T47D (cell line): ENCODE measurements at places on chromosomes 1 and 21.

DNA sequence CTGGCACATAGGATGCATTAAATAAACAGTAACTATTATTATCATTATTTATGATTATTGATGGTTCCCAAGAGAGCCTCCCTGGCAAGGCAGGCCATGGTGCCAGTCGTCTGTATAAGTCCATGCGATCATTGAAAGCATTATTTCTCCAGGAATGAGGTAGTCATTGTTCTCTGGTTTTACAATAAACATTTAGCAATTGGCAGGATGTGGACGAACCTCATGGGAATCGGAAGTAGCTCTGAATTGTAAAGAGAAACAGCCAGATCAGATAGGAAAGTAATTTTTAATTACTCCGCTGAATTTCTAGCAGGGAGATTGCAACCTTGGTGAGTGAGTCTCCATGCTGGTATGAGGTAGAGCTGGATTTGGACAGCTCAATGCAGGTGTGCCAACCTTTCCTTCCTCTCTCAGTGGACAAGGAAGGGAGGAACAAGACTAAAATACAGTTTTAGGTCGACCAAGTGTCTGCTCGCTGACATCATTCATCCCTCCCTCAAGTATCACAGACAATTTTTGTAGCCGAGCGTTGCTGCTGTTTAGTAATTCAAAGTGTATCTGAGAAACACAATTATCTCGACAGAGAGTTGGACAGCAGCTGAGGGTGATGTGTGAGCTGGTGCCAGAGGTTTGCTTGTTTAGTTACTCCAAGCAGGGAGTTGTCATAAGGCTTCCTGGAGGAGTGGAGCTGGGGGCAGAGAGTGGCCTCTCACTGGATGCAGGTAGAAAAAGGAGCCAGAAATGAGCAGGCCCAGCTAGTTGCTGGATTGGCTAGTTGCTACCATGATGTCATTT is 250.8 kb downstream of the KCNJ6 start:
- no peak for DNase-seq

GRCh38 chr1:194298007-194298598 is 1111.7 kb upstream of the B3GALT2 start:
- DNase-seq, result no peak

- no peak for DNase-seq
Observed at GRCh38 chr1:87986130-87986866, 657.6 kb downstream of the LMO4 start.

DNA sequence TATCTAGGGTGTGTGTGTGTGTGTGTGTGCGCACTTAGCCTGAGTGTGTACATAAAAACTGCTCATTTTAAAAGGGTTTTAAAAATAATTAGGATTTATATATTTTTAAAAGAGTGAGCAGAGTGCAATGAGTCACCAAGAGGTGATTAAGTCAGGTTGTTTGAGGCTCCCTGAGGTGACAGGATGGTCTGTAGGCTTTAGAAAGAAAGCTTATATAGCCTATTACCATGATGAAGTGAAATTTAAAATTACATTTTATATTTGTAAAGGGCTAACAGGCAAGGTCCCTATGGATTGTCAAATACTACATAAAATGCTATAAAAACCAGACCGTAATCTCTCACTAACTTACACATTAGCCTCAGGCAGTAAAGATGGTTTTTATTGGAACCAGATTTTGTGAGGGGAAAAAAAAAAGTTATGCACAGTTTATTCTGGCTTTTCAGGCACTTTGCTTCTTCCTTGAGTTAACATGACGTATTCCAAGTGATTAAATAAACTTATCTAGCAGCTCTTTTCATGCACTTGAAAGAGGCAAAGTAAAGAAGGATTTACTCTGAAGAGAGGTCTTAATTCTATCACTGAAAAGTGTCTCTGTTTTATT is 711.7 kb upstream of the PTBP2 start:
- DNase-seq, result no peak

- DNase-seq, result no peak
Observed at GRCh38 chr1:30615076-30615795, 108.1 kb downstream of the MATN1 start.

- DNase-seq, result no peak
Observed at GRCh38 chr1:90650401-90650800, 66.7 kb downstream of the BARHL2 start.

DNA sequence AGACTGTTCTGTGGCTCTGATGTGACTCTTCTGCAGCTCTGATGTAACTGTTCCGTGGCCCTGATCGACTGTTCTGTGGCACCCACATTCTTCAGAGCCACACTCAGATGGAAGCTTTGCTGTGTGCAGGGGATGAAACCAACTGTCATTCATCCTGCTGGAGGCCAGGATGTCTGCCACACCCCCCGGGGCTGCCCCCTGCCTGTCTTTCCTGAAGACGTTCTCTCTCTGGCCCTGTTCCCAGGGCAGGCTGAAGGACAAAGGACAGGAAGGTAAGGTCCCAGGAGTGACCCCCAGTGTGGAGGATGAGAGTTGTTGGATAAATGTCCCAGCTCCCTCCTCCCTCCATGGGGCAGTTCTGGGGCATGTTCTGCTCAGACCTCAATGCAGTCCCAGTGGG is 29.4 kb upstream of the UMODL1 start:
- no peak for DNase-seq

GRCh38 chr1:99397029-99397428 is 132.7 kb downstream of the PLPPR4 start:
- DNase-seq, result no peak

DNA sequence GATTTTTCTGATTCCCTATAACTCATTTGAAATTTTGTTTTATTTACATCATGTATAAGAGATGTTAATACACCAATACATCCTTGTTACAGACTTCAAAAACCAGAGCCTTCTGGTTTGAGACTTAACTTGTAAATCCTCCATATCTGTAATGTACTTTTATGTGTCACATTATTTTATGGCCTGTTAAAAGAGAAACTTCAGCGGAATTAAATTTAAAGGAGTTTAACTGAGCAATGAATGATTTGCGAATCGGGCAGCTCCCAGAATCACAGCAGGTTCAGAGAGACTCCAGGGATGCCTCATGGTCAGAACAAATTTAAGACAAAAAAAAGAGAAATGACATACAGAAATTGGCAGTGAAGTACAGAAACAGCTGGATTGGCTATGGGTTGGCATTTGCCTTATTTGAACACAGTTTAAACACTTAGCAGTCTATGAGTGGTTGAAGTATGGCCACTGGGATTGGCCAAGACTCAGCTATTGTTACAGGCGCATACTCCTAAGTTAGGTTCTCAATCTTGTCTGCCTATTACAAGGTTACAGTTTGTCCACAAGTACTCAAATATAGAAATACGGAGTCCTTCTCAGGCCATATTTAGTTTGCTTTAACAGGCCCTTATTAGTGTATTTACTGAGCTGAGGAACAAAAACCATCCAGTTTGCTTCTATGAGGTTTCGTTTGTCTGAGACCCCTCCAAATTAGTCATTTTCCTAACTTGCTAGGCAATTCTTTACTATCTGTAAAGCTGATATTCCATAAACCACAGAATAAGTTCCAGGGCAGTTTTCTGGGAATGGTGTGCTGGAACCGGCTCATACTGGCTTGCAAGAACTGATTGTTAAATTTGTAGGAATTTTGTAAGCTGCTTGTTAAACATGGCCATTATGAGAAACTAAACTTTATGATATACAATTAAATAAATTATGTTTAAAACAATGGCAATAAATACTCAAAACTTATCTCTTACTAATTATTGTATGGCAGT is 56.2 kb upstream of the WDR26 start:
- DNase-seq, result no peak

DNA sequence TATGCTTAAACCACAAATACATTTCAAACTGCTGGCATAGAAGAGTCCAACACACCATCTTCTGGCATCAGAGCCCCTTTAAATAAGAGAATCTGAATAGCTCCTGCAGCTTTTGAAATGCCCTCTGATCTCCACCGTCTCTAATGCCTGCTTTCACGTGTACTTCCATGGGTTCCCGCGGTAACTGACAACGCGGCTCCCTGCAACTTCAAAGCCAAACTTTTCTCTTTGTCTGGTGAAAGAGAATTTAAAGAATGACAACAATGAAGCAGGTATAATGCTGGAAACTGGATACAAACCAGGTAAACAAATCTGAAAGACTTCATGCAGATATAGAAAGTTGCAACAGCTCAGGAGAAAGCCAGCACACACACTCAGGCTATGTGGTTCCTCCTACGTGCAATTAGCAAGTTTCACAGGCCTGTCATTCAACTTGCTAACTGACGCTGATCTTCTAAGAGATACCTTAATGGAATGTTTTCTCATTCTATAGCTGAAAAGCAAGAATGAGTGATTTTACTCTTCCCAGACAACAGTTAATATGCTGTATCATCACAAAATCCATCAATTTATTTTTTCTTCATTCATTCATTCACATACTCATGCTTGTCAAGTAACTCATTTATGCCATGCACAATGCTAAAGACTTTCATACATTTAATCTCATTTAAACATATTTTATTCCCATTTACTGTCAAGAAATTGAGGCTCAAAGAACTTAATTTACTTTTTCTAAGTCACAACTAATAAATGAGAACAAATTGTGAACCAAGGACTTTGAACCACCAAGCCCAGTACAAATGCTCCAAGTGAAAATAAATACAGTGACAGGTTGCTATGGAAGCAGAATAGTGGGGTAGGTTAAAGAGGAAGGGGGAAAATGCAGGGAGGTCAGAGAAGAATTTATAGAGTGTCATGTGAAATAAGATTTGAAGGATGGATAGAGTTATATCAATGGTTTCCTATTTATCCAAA is 202.7 kb upstream of the SNX7 start:
- DNase-seq, result no peak

DNA sequence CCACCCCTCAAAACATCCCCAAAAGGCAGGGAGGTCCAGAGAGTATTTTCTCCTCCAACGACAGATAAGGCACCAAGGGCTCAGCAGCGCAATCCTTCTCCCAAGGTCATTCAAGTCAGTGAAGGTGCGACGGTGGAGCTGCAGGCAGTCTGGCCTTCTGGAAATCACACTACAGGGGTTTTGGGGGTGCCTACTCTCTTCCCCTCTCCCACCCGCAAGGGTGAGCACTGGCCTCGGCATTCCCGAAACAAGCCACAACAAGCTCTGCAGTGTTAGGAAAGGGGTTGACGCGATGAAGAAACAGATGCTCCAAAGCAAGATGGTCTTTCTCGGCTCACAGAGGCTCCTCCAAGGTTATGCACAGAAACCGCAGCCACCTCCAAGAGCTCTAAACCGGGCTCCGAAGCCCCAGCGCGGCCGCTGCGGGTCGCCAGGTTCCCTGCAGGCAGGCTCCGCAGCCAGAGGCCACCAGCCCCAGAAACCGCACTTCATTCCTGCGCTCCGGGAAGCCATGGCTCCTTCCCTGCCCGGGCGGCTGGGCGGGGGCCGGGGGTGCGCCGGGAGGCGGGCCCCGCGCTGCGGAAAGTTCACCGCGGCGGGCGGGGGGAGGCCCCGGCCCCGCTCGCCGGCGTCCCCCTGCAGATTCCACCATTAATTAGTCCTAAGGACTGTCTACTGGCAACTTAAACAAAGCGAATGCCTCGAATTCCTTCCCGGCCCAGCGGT is 1.1 kb downstream of the LUZP1 start:
- DNase-seq, result peak; percentile 52

DNA sequence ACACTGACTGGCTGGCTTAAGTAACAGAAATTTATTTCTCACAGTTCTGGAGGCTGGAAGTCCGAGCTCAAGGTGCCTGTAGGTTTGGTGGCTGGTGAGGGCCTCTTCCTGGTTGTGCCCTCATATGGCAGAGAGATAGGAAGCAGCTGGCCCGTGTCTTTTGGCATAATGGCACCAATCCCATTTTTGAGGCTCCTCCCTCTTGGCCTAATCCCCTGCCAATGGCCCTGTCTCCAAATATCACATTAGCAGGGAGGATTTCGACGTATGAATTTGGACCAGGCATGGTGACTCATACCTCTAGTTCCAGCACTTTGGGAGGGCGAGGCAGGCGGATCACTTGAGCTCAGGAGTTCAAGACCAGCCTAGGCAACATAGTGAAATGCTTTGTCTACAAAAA is 37.4 kb downstream of the AGPAT3 start:
- DNase-seq, result no peak

DNA sequence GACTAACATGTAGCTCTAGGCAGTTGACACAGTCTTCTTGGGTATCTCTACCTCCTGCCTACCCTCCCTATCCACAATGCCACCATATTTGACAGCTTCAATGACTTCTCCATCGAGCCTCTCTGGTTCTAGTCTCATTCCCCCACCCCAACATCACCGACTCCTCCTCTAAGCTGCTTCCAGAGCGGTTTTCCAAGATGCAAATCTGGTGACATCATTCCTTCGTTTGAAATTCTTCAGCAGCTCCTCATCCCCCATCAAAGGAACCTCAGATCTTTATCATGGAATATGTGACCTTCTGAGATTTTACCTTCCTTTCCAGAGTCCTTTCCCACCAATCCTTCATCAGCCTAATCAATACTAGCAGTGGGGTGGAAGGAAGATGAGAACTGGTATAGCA is 352.4 kb upstream of the RUNX1 start:
- no peak for DNase-seq

DNA sequence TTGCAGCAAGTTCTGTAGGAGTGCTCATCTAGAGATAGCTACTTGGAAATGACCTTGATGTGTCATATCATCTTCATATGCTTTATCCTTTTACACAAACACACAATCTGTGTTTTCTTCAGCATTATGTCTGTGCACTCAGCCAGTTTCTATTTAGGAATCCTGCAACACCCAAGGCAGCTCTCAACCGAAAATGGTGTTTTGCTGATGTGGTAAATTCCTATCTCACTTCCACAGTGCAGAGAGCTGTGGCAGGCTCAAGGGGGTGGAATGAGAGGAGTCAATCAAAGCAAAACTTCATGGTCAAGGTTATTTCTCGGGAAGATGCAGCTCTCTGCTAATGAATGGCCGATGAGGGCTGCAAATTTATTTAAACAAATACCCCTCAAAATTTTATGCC is 59.3 kb downstream of the IGSF5 start:
- DNase-seq, result no peak

DNA sequence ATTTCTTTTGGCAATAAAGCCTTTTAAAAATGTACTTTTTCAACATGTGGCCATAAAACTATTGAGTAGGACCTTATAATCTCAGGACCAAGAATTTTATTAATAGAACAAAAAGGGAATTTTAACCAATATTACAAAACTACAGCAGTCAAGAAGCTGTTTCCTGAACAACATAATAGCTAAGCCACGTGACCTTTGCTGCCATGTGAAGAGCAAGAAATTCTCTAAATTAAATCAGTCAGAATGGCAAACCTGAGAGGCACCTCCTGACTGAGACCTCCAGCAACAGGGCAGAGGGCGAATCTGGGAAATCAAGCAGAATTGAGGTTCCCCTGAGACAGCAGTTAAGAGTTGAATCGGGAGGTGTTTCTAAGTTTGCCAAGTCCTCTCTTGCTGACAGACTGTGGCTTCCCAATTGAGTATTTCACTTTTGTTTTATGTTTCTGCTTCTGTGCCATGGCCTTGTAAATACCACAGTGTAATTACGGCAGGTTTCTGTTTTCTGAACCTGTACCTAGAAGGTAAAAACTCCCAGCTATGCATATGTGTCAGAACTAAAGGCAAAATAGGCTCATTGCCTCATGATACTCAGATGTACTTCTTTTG is 358.4 kb downstream of the NTNG1 start:
- DNase-seq, result no peak

DNA sequence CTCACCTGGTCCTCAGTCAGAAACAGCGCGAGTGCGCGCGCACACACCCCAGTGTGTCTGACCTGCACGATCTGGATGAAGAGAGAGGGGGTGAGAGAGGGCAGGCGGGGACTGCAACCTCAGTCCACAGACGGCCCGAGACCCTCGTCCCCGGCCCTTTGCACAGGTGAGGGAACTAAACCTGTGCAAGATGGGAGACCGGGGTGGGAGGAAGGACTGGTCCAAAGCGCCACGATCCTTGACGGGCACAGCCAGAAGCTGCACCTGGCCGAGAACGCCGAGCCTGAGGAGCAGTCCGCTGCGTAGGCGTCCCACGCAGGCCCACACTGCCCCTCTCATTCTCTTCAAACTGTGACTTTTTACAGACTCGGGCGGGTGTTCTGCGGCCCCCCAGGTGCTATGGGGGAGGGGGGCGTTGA is 519 bp upstream of the IQCC start:
- no peak for DNase-seq
